Activated T-helper 1 cell treated with anti-CD3 and anti-CD28 coated beads, Interleukin-12 subunit alpha, Interleukin-12 subunit beta, Interleukin-2, Interleukin-4 antibody, amounts not matched to agents 30 ng/mL and 10 ng/mL and 1 ng/mL, durations not matched to agents 14 hours and 24 hours and 36 hours (primary cell): ENCODE measurements at places on chromosomes 12 and 14. TPM values are rescaled to one million over a fixed set of nuclear protein-coding genes. Genes with fewer than 3 reads are reported as not detected.

FZD10 gene
- total RNA-seq: not detected in 2 replicates

PLXNC1 gene
- total RNA-seq: 18.8 and 22.7 TPM in 2 replicates

MUCL1 gene
- total RNA-seq: not detected in 2 replicates

AKAP5 gene
- 1.1 and 1.5 TPM in 2 replicates for total RNA-seq

ZC2HC1C gene
- total RNA-seq: 0.71 and 0.80 TPM in 2 replicates

COCH gene
- 1.2 and 1.3 TPM in 2 replicates for total RNA-seq

SLCO1B1 gene
- not detected in 2 replicates for total RNA-seq

AVPR1A gene
- total RNA-seq: not detected in 2 replicates

MYF5 gene
- total RNA-seq: not detected in 2 replicates

GARIN6 gene
- total RNA-seq: not detected in 2 replicates
